ENCODE measurements at places on chromosomes 5 and 9.

DNA sequence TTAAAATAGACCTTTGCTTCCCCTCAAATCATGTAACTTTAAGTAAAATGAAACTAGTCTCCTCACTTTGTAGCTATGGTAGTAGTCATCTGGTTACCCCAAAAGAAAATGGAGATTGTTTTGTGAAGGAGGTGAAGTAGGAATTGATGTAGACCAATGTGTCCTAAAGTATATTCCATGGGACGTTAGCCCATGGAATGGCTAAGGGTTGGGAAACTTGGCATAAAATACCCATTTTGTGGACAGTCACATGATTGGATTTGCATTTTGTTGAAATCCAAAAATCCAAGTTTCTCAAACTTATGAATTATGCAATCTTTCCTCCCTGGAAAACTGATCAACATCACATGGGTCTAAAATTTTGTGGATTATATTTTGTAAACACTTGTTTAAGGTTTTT is 290.6 kb downstream of the OSTF1 start:
- no peak for DNase-seq

- no peak for DNase-seq
These were observed 2.0 kb downstream of the SLC6A19 start for GRCh38 chr5:1203311-1203967.

DNA sequence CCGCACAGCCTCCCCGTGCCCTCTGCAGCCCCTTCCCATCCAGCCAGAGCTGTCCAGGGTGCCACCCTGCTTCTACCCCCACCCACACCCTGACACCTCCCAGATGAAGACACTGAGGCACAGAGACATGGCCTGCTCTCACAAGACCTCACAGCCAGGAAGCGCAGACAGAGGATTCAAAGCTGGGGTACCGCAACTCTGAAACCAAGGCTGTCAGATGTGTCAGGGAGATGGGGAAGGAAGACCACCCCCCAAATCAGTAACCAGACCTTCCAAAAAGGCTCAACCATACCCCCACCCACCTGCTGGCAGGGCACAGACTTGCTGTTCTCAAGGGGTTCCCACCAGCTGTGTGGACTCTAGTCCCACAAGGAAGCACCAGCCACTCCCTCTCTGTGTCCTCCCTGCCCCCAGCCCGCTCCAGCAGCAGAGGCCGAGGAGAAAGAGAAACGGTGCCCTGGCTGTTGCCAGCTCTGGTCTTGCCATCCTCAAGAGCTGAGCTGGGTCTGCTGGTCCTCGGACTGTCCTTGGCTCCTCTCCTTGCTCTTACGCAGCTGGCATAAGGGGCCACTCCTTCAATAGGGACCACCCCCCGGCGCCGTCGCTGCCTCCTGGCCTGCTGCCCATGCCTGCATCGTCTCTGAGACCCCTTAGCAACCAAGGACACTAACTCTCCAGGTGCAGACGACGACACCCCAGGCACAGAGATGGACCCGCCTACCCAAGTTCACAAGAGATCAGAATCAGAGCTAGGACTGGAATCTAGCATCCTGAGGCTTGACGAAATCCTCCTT is 699 bp downstream of the AKNA start:
- no peak for DNase-seq

GRCh38 chr5:87405472-87406155 is 7.1 kb downstream of the CCNH start:
- no peak for DNase-seq

DNA sequence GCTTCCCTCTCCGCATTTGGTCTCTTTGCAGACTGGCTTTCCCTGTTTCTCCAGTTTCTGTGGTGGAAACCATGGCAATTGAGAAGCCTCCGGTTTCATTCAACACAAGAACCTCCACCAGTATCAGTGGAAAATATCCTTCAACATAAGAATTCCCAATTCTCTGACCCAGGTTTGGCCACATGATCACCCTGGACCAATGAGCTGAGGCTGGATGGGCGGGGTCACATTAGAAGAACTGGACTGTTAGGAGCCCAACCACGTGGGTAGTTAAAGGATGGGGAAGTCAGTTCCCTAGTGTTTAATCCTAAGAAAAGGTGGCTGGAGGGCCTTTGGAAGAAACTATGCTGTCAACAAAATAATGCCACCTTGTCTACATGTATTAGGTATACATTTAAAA is 336.3 kb downstream of the DMRT2 start:
- no peak for DNase-seq

- DNase-seq: no peak
These were observed 36.0 kb upstream of the GOLM1 start for GRCh38 chr9:86135371-86135770.

- no peak for DNase-seq
These were observed 192.9 kb downstream of the RAB3C start for GRCh38 chr5:58775701-58776262.

GRCh38 chr9:72305102-72305546 is 59.9 kb downstream of the ZFAND5 start:
- no peak for DNase-seq

DNA sequence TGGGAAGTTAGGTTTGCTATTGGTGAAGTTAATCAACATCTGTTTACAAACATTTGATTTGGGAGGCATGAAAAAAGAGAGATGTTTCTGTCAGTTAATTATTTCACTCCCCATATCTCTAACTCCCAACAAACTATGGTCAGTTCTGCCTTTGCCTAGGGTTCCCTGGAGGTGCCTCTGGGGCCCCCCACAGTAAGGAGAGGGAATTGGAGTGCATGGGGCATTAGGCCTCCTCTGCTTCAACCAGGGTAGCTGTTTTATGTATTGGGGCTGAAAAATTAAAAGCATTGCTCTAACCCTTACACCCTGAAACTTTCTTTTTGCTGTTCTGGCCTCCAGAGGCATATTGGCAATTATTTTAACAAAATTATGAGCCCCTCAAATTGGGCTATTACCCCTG is 32.3 kb downstream of the RUSC2 start:
- DNase-seq: peak; percentile 43

GRCh38 chr5:178786859-178787499 is 56.5 kb upstream of the ZNF354A start:
- no peak for DNase-seq

DNA sequence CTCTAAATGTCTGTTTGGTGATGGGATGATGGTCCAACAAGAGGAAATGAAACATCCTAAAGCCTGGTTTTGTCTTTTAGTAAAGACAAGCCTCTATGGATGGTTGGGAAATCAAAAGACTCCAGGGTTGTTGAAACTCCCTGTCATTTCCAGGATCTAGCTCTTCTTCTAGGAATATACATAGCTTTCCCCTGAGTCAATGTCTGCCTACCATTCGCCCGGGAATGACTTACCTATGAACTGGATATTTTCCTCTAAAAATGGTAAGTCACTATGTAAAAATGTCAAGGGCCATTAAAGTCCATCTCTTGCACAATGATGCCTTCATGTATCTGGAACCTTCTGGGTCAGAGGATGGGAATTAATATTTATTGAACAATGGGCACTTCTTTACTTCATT is 11.1 kb upstream of the KIF12 start:
- no peak for DNase-seq

- DNase-seq: peak; percentile 16
These were observed 205.3 kb downstream of the SLCO4C1 start for GRCh38 chr5:102090770-102091169.

DNA sequence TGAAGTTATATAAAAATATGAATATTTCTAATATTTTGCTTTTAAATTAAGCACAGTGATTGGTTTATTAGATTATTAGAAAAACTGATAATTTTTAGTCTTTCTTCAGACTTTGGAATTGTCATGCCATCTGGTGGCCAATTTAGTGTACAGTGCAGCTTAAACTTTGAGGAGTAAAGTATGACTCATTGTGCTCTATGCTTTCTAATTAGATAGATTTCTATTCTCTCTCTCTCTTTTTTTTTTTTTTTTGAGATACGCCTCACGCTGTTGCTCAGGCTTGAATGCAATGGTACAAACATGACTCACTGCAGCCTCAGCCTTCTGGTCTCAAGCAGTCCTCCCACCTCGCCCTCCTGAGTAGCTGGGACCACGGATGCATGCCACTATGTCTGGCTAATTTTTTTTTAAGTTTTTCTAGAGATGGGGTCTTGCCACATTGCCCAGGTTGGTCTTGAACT is 42.1 kb upstream of the GPR21 start:
- DNase-seq: peak; percentile 21

- no peak for DNase-seq
These were observed 24.3 kb upstream of the ERGIC1 start for GRCh38 chr5:172809774-172810173.

- DNase-seq: no peak
These were observed 19.5 kb upstream of the ARAP3 start for GRCh38 chr5:141701360-141702119.
